Right renal cortex interstitium (tissue), 3 donors: ENCODE measurements at places on chromosomes 2 and 18. TPM values are rescaled to one million over a fixed set of nuclear protein-coding genes. Genes with fewer than 3 reads are reported as not detected.

The TWIST2 gene
- 3.1 TPM for polyA plus RNA-seq

- DNase-seq: no peak
Observed at GRCh38 chr2:241316825-241317224, 1.1 kb downstream of the SEPTIN2 start.

DNA sequence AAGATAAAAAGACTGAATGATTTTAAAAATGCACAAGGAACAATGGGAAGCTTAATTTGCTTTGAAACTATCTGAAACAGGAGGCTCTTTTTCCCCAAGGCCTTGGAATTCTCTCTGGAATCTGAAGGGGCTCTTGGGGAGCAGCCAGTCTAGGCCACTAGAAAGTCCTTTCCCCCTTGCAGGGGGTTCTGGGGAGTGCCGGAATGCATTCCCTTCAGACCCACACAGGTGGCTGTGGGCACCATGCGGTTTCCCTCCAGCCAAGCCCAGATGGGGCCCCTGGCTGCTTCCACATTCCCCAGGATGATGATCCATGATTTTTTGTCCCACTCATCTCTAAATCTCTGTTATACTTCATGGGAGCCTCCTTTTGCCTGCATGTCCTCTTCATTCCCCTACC lies 10.7 kb downstream of the GPR45 start:
- no peak for DNase-seq

DNA sequence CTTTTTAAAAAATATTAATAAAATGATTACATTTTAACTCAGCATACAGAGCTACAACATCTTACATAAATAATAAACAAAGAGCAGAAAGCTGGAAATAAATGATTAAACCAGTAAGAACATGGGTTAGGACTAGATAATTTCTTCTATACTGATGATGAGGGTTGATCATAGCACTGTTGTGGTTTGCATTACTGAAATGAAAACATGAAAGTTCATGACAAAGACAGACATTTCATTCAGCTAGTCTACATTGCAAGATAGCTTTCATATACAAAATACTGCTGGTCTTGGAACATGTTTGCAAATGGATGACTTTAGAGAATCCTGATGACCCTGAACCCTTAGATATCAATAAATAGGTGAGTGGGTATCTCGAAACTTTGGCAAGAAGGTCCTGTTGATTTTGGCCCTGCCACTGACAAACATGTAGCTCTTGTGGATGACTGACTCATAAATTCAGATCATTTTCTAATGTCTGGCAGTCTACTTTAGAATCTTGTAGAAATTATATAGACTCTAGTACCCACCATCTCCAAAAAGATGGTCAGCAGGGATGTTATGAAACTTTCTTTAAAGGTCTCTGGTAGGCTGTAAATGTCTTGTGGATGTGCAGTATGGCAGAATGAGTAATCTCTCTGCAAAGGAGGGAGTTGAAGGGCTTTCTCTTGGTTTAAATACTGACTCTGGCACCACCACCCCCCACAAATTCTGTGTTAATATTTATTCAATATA lies 15.5 kb upstream of the CDC42EP3 start:
- DNase-seq: no peak

The NEB gene
- 15.8 TPM for polyA plus RNA-seq

- DNase-seq: no peak
Observed at GRCh38 chr18:56532176-56532840, 106.1 kb downstream of the TXNL1 start.
